ENCODE measurements at places on chromosomes 3 and 15. TPM values are rescaled to one million over a fixed set of nuclear protein-coding genes. Genes with fewer than 3 reads are reported as not detected.

The GASK1A gene
- 2.2 TPM for polyA plus RNA-seq

The GOLGA6L7 gene
- polyA plus RNA-seq, result not detected

The SPATA12 gene
- polyA plus RNA-seq, result not detected

The TRH gene
- not detected for polyA plus RNA-seq

The REC114 gene
- polyA plus RNA-seq, result not detected

The DTX3L gene
- polyA plus RNA-seq, result 0.36 TPM
